ENCODE measurements at places on chromosomes 13 and 19.

DNA sequence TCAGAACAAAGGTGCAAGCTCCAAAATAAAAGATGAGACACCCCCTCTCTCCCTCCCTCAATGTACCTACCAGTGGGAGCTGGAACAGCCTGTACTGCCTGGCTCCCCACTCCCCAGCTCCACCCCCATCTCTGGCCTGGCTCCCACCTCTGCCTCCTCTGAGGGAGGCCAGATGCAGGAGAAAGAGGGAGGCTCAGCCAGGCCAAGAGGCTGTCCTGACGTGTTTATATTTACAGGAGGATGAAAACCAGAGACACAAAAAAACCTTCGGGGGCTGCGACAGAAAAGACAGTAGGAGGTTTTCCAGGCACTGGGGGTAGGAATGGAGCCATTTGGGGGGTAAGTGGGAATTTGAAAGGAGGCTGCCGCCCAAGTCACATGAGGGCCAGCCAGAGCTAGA lies 19.7 kb downstream of the ARHGEF18 start:
- no peak for DNase-seq

DNA sequence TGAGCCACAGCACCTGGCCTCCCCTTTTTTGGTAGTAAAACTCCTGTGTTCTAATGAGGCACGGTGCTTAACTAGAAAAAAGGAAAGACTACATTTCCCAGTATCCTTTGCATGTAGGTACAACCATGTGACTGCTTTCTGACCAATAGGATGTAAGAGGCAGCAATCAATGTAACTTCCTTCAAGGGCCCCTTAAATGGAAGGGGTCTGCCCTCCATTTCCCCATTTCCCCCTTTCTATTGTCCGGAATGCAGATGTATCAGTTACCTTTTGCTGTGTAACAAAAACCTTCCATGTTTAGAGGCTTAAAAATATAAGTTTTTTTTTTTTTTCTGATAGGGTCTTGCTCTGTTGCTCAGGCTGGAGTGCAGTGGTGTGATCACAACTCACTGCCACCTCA lies 2.2 kb downstream of the GPR32 start:
- DNase-seq, result no peak

GRCh38 chr13:40662866-40663265 lies 3.6 kb downstream of the FOXO1 start:
- no peak for DNase-seq

DNA sequence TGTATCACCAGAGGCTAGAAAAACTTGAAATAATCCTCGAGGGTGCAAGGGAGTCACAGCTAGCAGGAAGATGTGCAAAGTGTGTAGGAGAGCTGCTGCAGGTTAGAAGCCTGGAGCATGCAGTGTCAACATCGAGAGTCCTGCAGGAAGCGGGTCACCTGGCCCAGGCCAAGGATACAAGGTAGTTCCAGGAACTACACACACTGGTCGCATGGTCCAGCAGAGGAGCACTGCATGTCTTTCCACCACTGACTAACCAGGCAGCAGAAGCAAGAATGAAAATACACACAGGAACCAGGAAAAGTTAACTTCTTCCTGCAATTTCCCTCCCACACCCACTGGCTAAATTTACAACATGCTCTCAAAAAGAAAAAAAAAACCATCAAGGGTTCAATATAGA lies 36.0 kb upstream of the MIR17HG start:
- DNase-seq, result no peak

DNA sequence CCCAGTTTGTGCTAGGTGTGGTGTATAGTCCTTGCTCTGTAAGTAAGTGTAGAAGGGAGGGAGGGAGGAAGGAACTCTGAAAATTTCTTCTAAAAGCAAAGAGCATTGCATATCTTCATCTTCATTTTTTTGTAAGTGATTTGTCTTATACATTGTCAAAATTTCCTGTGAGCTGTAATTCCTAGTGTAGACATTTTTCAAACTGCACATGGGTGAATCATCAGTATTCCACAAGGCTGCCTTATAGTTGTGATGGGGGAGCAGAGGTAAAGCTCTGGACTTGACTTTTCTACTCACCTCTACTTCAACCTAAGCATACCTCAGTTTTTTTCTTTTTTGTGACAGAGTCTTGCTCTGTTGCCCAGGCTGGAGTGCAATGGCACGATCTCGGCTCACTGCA lies 86.9 kb downstream of the CDK8 start:
- no peak for DNase-seq

- DNase-seq, result peak; percentile 19
Observed at GRCh38 chr13:41203810-41204209, 9.4 kb upstream of the KBTBD7 start.

GRCh38 chr19:18109733-18110608 lies 12.4 kb downstream of the MAST3 start:
- no peak for DNase-seq

DNA sequence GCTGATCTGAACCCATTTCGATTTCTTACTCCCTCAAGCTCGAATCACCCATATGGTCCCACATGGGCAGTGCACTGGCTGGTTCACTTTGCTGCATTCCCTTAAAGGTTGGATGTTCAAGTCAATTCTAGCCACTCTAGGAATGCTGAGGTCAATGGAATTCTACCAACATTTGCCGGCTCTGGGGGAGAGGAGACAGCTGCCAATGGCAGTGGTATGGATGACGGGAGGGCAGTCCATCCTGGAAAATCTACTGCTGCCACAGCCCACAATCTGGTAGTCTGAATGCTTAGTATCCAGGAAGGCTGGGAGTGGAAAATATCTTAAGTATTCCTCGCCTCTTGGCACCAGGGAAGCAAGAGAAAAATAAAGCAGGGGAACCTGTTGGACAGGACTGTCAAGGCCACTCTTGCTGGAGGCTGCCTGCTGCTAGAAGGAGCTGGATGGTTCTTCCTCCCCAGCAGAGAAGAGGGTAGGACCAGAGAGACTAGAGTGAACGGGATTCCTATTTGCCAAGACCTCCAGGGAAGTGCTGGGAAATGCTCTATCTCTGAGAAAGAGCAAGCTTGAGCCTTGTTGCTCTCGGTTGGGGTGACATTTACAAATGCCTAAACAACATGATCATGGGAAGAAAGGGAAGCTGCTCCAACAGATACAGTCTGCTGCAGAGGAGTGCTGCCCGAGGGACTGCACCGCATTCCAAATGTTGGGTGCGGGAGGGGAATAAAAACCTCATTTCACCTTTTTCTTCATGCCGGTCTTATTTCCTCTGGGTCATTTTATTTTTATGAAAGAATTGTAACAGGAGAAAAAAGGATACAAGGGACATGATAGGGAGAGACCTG lies 20.7 kb upstream of the HMGB1 start:
- DNase-seq, result no peak

GRCh38 chr19:50514346-50515167 lies 844 bp upstream of the ASPDH start:
- no peak for DNase-seq

DNA sequence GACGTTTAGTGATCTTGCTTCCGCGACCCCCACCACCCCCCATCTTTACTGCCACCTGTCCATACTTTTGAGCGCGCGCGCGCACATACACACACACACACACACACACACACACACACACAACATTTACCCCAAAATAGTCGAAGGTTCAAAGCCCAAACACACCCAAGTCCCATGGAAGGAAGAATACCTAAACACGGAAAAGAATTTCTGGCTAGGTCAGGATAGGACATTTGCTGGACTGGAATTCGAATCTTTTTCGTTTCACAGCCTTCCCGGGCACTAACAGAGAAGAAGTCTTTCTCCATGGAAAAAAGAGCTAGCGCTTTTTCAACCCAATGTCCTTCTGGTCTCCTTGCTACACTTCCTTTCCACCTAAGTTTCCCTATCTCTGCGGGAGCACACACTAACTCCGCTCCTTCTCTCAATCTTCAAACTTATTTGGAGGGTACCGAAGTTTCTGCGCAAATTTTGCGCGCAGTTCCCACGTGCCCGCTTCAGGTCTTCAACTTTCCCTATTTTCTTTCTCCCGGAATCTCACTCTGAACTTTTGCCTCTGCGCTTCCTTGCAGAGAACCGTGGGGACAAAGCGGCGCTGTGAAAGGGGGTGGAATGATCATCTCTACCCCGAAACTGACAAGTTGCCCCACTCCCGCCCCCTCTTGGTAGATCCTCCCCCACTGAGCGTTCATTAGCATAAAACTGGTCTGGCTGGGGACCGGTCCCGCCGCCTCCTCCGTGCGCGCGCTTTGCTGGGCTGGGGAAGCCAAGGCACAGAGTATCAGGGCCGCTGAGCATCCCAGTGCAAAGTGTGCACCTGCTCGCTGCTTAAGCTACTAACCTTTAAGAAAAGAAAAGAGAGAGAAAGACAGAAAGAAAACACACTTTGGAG lies 2.7 kb downstream of the DACH1 start:
- DNase-seq, result no peak

- DNase-seq, result no peak
Observed at GRCh38 chr19:7746903-7747884, at the start of gene CD209. Gene CD209, minus strand, starts transcription at chr19:7747534. Its CDS starts 23 bp downstream, at chr19:7747511.

DNA sequence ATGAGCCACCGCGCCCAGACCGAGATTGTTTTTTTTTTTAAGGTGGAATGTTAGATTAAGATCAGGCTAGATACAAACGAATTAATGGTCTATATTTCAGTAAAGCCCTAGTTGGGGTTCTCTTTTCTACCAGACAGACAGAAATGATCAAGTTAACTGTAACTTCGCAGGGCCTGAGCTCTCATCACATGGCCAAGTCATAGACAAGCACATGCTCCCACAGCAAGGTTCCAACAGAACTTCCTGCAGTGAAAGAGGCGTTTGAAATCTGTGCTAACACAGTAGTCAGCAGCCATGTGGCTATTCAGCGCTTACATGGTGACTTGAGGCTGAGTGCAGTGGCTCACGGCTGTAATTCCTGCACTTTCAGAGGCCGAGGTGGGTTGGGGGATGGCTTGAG lies 34.7 kb upstream of the SEMA6B start:
- DNase-seq, result no peak

GRCh38 chr13:37306778-37307544 lies 201.5 kb upstream of the CSNK1A1L start:
- peak; percentile 53 for DNase-seq

GRCh38 chr19:35033067-35034004 lies 3.1 kb downstream of the SCN1B start:
- DNase-seq, result no peak

- DNase-seq, result no peak
Observed at GRCh38 chr13:47110833-47111240, 214.0 kb upstream of the HTR2A start.

GRCh38 chr19:45138303-45138751 lies 22.5 kb downstream of the NKPD1 start:
- DNase-seq, result no peak
